ENCODE measurements at places on chromosomes 4 and X.

DNA sequence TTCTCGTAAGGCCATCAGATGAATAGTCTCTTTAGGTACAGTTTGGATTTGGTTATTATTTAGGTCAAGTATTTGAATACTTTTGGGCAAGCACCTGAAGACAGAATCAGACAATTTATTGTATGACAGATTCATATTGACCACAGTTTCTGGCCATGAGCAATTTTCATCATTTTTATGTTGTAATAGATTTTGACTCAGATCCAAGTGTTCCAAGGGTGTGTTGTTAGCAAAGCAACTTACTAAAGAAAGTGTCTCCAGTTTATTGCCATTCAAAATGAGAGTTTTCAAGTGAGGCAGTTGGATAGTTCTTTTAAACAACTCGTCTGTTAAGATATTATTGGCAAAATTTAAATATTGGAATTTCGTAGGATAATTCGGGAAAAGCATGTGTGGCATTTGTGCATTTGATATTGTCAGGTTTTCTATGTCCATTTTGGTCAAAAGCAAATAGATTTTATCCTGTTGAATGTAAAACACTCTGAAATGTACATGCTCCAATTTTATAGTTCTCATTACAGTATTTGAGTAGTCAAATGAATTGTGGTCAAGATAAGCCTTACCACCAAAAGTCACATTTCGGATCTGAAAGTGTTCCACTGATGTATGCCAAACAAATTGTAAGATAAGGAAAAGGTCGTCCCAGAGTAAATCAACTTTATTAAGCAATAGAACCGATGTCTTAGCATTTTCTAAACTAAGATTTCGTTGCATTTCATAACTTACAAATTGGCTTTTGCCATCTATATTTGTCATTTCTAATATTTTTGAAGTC lies 8.4 kb downstream of the TLR10 start:
- DNase-seq = no peak

DNA sequence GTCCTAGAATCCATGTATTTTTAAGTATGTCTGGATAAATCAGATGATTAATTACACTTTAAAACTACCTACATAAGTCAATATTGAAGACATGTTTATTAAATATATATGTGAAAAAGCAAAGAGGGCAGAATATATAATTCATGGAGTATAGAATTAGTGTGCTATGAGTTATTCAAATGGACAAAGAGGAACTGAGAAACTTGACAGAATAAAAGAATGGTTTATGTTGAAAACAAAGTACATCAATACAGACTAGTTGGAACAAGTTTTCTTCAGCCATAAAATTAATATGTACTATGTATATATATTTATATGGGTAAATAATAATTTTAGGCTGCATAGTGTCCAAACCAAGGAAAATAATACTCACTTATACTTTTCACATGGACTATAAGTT lies 173.5 kb downstream of the NPFFR2 start:
- no peak for DNase-seq

DNA sequence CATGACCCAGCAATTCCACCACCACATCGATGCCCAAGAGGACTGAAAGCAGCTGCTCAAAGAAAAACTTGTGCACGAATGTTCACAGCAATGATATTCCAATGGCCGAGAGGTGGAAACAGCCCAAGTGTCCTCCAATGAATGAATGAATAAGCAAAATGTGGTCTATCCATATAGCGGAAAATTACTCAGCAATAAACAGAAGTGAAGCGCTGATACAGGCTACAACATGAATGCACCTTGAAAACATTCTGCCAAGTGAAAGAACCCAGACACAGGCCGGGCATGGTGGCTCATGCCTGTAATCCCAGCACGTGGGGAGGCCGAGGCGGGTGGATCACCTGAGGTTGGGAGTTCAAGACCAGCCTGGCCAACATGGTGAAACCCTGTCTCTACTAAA lies 5.2 kb upstream of the SLC2A9 start:
- no peak for DNase-seq

- DNase-seq = no peak
Measured at GRCh38 chr4:175678451-175678850, 133.6 kb downstream of the GPM6A start.

GRCh38 chr4:125956276-125956675 lies 641.5 kb downstream of the FAT4 start:
- DNase-seq = no peak

DNA sequence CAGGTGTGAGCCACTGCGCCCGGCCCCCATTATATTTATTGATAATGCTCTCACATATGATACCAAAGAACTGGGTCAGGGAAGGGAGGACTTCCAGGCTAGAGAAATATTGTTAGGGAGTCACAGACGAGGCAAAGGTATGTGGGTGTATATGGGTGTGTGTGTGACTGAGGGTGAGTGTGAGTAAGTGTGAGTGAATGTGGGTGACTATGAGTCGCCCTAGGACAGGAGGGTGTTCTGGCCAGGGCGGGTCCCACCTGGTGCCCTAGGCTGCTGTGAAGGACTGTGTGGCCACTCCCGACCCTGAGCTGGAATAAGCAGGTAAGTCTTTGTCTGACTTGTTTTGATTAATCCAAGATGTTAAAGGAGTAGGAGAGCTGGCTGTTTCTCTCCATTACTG lies 34.4 kb downstream of the RWDD4 start:
- DNase-seq = no peak

GRCh38 chrX:154350429-154351182 lies 23.8 kb downstream of the FLNA start:
- no peak for DNase-seq

DNA sequence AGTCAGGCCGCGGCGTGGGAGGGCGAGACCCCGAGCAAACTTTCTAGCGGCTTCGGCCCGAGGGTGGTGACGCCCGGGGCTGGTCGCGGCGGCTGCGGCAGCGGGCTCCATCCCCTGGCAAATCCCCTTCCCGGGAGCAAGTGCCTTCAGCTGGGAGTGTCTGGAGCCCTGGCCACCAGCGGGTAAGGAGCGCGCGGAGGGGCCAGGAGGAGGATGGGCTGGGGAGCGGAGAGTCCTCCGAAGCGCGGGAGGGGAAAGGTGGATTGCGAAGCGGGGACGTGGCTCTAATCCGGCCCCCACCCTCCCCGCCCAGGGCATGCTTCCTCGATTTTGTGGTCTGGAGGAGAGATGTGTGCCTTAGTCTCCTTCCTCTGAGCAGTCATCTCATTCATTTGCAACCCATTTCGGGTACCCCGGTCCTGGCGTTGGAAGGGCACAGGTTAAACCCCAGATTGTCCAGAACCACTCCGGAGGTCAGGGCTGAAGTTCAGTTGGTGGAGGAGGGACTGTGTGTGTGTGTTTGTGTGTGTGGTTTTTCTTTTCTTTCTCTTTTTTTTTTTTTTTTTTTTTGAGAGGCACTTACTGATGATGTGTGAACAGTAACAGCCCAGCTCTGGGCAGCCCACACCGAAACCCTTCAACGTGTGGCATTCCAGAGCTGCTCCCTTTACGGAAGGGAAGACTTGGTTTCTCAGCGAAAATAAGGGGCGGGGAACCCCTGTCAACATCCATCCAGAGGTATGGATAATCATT lies 516 bp downstream of the SGMS2 start:
- no peak for DNase-seq

DNA sequence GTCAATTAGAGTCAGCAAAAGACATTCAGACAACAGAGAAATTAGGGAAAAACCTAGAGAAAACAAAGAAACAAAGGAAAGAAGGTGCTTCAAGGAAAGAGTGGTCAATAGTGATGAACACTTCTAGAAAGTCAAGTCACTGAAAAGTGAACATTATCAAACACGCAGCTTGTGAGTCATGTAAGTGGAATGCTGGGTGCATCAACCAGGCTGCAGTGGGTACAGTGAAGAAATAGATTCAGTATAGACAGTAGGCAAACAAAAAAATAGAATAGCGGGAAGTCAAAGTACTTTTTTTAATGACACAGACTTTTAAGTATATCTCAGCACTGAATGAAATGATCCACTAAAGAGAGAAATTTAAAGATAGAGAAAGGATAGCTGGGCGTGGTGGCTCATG lies 245.8 kb downstream of the ARHGAP24 start:
- DNase-seq = no peak

DNA sequence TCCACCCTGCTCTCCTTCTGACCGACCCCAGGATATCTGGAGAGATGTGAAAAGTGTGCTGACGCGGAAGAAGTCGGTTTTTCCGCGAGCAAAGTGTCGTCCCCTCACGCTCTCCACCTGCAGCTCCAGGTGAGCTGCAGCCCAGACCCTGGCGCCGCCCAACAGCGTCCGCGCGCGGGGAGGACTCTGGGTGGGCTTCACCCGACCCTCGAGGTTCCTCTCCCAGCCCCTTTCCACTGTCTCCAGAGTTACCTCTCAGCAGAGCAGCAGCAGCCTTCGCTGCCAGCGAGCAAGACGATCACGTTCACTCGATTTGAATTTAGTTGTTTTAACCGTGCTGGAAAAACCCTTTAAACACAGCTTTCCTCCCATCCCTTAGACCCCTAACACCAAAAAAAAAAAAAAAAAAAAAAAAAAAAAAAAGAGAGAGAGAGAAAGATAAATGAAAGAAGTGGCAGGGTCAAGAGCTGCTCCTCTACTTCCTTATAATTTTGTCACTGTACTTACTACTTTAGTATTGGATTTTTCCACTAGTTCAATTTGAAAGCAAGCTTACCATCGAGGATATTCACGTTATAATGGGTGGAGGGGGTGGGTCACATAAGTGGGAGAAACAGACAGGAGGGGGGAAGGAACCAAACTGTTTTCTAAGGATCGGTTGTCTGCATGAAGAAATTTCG lies 758 bp upstream of the NR3C2 start:
- DNase-seq = no peak

- no peak for DNase-seq
Measured at GRCh38 chr4:89586864-89587263, 250.1 kb downstream of the SNCA start.

DNA sequence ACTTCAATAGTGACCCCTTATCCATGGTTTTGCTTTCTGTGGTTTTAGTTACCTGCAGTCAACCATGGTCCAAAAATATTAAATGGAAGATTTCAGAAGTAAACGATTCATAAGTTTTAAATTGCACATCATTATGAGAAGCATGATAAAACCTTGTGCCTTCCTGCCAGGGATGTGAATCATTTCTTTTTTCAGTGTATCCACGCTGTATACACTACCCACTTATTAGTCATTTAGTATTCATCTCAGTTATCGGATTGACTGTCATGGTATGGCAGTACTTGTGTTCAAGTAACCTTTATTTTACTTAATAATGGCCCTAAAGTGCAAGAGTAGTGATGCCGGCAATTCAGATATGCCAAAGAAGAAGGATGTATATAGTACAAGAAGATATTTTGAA lies 37.7 kb upstream of the TASL start:
- no peak for DNase-seq

- no peak for DNase-seq
Measured at GRCh38 chr4:65973186-65973585, 302.9 kb upstream of the EPHA5 start.

GRCh38 chr4:56772134-56772533 lies 49.4 kb downstream of the SPINK2 start:
- no peak for DNase-seq

- no peak for DNase-seq
Measured at GRCh38 chr4:95167805-95168204, 381.0 kb downstream of the UNC5C start.

DNA sequence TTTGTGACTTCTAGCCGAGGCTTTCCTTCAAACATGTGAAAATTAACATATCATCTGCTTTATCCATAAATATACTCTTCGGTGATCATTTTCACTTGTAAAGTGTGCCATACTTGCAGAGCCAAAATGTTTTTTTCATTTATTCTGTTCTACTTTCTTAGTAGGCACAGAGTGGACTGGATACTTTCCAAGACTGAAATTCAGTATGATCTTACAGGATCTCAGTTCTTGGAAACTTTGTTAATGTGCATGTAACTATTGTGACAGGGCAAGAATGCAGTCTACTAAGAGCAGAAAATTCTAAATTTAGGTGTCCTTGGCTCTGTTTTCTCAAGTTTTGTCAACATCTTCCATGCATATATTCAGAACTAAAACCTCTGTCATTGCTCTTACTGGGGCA lies 284.9 kb downstream of the TEX13A start:
- DNase-seq = no peak

GRCh38 chr4:7823416-7823824 lies 116.2 kb downstream of the AFAP1 start:
- DNase-seq = no peak

DNA sequence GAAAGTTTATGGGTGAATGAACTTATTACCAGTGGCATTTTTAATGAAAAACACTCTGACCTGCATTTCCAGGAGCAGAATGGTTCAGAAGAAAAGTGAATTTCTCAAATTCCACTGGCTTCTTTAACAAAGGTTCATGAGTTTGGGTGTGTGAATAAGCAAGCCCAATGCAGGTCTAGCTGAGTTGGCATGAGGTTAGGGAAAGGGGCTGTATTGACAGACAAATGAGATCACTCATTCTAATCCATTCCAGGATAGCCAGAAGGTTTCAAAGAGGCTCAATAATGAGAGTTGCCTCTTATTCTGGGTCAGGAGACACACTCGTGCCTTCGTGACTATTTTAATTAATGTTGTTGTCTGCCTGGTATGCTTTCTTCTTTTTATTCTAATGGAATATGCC lies 43.7 kb upstream of the NPY2R start:
- DNase-seq = no peak

- no peak for DNase-seq
Measured at GRCh38 chrX:10753116-10753515, 132.7 kb upstream of the MID1 start.

GRCh38 chrX:42739258-42739657 lies 38.7 kb downstream of the PPP1R2C start:
- DNase-seq = no peak

DNA sequence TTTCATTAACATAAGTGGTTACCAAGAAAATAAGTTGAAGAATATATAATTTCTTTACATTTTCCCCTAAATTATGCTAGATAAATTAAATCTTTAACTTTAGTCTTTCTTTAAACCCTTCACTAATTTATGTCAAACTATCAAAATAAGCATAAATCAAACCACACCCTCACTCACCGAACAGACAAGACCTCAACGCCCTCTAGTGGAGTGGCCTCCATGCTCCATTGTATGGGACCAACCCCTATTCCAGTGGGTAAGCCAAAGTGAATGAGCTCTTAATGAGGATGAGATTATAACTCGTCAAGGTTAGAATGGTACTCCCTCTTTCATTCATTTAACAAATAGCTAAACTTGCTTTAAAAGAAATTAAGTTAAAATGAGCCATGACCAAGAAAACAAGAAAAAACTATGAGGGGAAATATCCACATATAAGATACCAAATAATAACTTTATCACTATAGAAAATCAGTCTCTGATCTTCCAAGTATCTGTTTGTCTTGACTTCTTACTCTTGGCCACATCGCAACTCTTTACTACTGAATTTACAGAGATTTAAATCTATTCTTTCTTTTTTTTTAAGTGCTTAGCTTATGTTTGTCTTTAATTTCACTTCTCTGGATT lies 15.6 kb upstream of the BBS12 start:
- DNase-seq = peak; percentile 55

GRCh38 chr4:143581331-143581946 lies 67.9 kb downstream of the SMARCA5 start:
- no peak for DNase-seq
